ENCODE measurements at places on chromosomes 2 and 18.

- no peak for DNase-seq
These were observed 8.8 kb upstream of the POLI start for GRCh38 chr18:54260396-54261072.

DNA sequence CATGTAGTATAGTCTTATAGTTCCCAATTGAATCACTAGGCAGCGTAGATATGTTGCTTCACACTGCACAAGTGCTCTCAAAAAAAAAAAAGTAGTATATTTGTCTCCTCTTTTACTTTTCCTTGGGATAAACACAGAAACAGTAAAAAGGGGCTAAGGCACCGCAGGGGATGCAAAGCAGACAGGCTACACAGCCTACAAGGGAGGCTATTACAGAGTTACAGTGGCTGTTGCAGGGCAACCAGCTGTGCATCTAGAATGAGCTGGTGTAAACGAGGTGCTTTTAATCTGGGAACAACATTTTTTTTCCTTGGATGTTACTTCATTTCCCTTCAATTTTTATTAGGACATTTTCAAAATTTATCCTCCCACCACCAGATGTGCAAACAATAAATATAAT lies 1934.7 kb upstream of the CELF4 start:
- DNase-seq: no peak

- no peak for DNase-seq
These were observed 157.2 kb downstream of the DDX1 start for GRCh38 chr2:15748736-15749323.

DNA sequence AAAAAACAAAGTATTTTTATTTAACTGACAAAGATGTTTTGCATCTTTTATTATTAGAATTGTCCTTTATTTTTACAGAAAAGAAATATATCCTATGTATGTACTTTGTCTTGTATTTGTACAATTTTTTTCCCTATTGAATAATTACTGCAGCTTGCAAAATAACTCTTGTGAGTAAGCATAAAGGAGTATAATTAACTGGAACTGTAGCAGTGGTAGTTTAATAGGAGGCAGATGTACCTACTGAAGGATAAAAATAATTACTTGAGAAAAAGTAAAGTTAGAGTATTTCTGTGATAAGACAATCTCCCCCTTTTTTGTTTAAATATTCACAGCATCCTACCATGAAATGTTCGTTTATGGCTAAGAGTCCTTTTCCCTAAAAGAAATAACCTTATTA lies 34.7 kb downstream of the EHBP1 start:
- DNase-seq: no peak

GRCh38 chr2:99622534-99622933 lies 132.7 kb upstream of the REV1 start:
- DNase-seq: no peak

GRCh38 chr2:160062292-160063005 lies at the start of gene PLA2R1:
TSS of gene PLA2R1 (minus strand) at chr2:160062615. CDS start at chr2:160062403, 212 bp downstream.
- DNase-seq: no peak

DNA sequence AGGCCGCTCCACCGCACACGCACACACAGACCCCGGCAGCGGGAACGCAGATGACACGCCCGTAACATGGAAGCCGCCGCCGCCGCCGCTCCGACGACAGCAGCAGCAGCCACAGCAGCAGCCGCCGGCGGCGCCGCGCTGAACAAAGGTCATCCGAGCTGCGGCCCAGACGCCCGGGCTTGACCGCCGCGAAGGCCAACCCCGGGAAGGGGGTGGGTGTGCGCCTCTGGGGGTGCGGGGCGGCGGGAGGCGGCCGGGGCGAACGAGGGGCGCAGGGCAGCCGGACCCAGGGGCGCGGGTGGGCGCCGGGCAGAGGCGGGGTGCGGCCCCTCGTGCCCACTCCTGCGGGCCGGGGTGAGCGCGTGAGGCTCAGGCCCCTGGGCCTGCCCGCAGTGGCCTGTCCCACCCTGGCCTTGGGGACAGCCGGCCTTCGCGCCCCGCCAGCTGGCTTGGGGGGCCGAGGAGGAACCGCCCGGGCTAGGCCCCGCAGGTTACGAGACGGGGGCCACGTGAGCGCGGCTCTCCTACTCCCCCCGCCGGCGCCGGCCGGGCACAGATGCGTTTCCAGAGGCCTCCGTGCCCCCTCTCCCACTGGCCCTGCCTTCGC lies 1.0 kb upstream of the ZNF532 start:
- no peak for DNase-seq

GRCh38 chr2:147405651-147406050 lies 439.2 kb upstream of the ACVR2A start:
- no peak for DNase-seq

DNA sequence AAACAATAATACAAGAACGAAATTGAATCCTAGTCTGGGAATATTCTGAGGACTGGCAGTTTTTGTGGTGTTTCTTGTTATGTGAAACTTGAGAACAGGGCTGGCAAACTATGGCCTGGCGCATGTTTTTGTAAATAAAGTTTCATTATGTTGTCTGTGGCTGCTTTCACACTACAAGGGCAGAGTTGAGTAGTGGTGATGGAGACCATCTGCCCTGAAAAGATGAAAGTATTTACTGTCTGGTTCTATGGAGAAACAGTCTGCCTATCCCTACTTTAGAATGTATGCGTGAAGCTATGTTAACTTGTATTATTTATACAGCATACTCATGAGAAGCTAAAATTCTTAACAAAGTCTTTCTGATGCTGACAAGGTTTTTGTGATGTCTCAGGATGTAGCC lies 351.9 kb downstream of the LRRTM1 start:
- no peak for DNase-seq

DNA sequence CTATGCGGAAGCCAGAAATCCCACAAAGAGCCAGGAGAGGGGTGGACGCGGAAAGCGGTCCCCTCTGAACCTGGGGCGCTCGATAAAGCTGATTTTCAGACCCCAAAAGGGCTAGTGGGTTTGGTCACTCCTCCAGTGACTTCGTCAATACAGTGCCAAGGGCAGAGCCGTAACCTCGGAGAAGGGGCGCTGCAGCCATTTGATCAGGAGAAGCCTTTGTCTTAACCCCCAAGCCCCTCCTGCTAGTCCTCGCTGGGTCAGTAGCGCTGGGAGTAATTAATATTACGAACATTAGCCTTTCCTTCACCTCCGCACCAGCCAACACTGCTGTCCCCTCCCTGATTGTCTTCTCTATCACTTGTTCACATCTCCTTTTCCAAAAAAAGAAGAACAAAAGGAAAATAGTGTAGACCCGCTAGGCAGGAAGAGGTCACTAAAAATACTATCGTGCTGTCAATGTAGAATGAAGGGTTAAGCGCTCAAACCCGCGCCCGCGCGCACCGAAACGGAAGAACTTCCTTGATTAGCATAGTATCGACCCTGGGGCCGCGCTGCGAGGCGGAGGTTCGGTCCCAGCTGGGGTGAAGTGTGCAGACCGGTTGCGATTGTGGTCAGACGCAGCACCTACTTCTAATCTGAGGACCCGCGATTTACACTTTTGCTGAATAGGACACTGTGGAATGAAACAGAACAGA lies 63.2 kb upstream of the MAPRE2 start:
- DNase-seq: no peak

GRCh38 chr2:167928434-167928833 lies 319.0 kb downstream of the STK39 start:
- DNase-seq: no peak

GRCh38 chr18:55314615-55315237 lies 273.3 kb downstream of the TCF4 start:
- no peak for DNase-seq

DNA sequence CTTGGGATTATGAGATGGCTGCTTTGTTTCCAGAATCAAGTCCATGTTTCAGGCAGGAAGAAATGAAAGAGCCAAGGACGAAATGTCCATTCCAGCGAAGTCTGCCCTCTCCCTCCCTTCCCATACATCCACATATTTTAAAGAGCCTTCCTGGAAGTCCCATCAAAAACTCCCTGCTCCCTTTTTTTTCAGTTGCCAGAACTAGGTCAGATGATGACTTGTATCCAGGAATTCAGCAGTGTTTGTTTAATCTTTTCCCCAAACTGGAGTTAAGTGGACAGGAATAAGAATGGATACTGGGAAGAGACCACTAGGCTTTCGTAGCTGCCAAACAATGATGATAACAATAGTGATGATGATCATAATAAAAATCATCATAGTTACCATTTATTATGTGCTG lies 198.7 kb downstream of the MEIS1 start:
- DNase-seq: no peak

DNA sequence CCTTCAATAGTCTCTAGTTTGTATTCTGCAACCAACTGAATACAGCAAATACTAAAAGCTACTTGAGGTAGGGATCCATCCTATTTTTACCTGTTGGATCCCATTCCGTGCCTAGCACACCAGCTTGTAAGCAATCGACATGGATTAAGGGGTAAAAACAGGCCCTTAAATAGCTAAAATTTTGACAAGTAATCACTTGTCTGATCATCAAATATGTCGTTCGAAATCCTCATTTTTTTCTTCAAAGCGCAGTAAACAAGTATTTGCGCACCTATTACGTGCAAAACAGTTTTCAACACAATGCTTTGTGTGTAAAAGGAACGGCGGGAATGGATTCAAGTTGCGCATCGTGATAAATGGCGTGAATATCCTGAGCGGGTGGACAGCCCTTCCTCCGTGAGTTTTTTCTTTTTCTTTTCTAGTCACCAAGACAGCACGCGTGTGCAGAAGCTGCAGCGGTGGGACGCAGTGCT lies 1.4 kb upstream of the ACVR2A start:
- DNase-seq: no peak

DNA sequence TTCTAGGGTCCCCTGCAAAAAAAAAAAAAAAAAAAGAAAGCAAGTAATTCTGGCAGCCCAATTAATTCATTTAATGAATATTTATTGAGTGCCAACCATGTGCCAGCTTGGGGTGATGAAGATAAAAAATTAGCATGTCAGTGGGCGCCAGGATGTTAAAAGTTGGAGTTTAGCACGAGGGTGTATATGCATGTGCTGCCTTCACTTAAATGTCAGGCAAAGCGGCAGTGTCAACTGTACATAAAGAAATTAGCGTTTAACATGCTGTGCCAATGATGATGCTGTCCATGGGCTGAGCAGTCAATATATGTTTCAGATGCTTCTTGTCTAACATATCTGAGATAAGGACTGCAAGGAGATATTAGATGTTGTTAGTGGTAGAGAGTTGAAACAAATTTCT lies 49.5 kb downstream of the ASAP2 start:
- no peak for DNase-seq

DNA sequence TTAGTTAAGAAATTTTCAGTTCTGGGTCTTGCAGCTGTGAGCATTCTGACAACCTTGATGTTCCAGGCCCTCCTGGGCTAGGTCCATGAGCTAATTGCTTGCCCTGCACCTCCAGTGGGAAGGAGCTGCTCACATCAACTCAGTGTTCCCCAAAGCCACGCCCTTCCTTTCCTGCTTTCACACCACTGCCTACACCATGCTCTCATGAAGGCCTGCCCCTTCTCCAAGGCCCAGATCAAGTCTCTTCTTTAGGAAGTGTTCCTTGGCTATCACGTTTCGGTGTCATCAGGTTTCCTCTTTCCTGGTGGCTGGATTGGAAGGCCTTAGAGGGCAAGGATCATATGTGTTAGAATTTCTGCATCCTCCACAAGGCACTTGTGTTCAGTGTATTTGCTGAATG lies 18.8 kb downstream of the TMEM127 start:
- no peak for DNase-seq

GRCh38 chr2:170501421-170502043 lies 213.6 kb upstream of the SP5 start:
- no peak for DNase-seq

DNA sequence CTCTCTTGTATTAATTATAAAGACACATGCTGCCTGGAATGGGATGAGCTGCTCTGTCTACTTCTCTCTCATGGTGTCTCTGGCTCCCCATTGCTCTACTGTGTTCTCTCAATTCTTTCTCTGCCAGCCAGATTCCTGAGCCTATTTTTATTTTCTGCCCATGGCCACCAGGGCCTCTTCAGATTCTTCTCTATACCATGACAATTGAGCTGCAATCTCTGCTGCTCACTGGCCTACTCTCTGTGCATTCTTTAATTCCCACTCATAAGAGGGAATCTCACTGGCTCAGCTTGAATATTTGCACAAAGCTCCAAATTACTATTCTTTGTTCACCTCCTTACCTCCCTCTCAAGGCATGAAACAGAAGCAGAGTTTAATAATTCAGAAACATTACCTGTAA lies 161.4 kb upstream of the GULP1 start:
- DNase-seq: no peak

GRCh38 chr2:54867457-54867856 lies 144.0 kb downstream of the EML6 start:
- no peak for DNase-seq

DNA sequence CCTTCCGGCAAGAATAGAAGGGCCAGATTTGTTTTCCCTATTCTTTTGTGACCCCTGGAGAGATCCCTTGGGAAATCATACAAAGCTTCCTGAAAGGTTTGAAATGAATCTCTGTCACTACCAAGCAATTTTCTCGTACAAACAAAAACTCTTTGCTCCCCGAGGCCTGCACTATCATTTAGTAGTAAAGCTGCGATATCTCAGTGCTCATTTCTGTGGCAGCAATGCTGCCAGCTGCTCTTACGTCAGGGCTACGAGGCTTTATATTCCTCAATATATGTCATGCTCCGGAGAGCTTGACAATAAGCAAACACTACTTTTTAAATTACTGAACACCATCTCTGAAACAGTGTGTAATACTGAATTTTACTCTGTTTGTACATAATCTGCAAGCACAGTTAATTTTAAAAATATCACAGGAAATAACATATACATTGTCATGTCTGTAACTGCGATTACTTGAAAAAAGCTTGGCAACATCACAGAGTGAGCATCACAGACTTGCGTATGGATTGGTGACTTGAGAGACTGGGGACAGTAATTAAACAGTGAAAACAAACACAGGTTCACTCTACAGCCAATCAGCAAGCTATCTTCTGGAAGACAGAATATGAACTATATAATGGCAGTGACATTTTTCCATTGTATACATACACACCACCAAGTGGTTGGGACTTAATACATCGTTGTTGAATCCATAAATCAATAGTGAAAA lies 403.3 kb upstream of the NETO1 start:
- no peak for DNase-seq

- DNase-seq: no peak
These were observed 104.5 kb upstream of the MCFD2 start for GRCh38 chr2:47019961-47020681.

GRCh38 chr2:240494194-240494793 lies 58.8 kb downstream of the GPC1 start:
- DNase-seq: no peak

DNA sequence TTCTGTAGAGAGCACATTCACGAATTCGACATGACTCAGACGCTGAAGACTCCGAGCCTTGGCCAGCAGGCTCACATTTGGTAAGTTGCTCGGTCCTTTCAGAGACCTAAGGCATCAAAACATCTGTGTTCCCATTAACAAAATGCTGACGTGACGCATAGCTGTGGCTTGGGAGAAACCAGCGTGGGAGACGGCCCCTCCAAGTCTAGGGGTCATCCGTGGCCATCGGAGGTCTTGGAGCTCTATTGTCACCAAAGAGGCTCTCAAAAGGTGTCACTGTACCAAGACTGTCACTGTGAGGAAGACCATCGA lies 14.9 kb downstream of the FBLN7 start:
- DNase-seq: no peak
